ENCODE measurements at places on chromosomes 3 and 15.
A peak's percentile ranks its signal among the peaks of the same experiment; 100 is the strongest.

DNA sequence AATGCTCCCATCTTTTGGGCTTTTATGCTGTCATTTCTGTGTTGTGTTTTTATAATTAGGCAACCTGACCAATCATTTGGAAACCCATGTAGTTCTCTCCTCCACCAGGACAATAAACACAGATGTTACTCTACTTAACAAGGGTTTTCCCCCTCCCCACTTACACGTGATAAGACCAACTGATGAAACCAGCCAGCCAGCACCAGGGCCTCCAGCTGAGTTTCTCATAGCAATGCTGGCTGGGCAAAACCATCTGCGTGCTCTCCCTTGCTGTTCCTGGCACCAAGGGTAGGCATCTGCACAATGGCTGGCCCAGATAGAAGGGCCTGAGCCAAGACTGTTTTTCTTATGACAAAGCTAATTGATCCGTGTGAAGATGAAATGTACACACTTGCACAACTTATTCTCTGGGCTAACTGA is 310.4 kb downstream of the PLCL2 start:
- no peak for DNase-seq

- peak; percentile 98 for DNase-seq
Measured at GRCh38 chr3:111803123-111803593, 55.9 kb upstream of the PHLDB2 start.

GRCh38 chr3:50211930-50212329 is 6.9 kb downstream of the SLC38A3 start:
- peak; percentile 28 for DNase-seq

- no peak for DNase-seq
Measured at GRCh38 chr3:122586098-122586497, 8.6 kb downstream of the PARP15 start.

GRCh38 chr15:60697750-60698149 is 218.8 kb upstream of the ICE2 start:
- DNase-seq: no peak

- peak; percentile 31 for DNase-seq
Measured at GRCh38 chr3:14222457-14222856, 43.8 kb downstream of the LSM3 start.

All from LHCN-M2 (cell line).